ENCODE measurements at places on chromosomes 13 and 19. TPM values are rescaled to one million over a fixed set of nuclear protein-coding genes. Genes with fewer than 3 reads are reported as not detected.

ZNF222 gene
- total RNA-seq = 2.7 TPM

SELENOV gene
- total RNA-seq = not detected

THSD8 gene
- total RNA-seq = not detected

ZNF177 gene
- not detected for total RNA-seq

Measured in lower leg skin (tissue), 4 donors.